Ecto neural progenitor cell (in vitro differentiated cells): ENCODE measurements at places on chromosomes 4 and X.
A peak's percentile ranks its signal among the peaks of the same experiment; 100 is the strongest.

DNA sequence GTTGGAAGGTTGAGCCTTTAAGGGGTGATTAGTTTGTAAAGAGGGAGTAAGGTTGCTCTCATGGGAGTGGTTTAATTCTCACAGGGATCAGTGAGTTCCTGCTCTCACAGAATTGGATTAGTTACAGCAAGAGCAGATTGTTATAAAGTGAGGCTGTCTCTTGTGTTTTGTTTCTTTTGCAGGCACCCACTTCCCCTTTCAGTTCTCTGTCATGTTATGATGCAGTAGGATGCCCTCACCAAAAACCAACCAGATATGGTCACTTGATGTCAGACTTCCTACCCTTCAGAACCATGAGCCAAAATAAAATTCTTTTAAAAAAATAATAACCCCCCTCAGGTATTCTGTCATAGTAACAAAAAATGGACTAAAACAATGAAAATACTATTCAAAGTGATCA is 19.9 kb upstream of the IGSF1 start:
- no peak for DNase-seq

DNA sequence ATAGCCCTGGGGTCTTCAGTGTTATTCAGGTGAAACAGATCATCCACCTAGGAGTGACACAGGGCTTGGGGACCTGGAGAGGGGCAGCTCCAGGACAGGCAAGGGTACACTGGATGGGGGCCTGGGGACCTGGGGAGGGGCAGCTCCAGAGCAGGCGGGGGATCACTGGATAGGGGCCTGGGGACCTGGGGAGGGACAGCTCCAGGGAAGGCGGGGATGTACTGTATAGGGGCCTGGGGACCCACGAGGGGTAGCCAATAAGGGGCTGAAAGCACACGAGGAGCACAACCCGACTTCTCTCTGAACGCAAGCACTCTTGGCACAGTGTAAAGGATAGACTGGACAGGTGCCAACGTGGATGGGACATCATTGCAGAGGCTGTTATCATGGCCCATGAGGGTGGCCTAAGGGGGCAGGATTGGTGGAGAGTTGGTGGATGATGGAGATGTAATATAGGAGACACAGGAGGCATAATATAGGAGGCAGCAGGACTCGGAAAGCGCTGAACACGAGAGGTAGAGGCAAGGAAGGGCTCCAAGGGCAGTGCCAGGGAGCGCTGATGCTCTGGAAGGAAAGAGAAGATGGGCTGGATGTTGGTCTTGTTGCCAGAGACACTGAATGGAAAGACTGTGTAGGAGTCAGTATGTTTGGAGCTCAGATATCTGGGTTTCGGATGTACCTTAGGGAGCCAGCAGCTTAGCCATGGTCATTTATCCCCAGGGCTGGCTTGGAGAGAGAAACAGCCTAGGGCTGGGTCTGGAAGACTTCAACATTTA is 37.9 kb upstream of the FGFBP2 start:
- DNase-seq = no peak

GRCh38 chr4:3791910-3792542 is 25.8 kb downstream of the ADRA2C start:
- peak; percentile 88 for DNase-seq

DNA sequence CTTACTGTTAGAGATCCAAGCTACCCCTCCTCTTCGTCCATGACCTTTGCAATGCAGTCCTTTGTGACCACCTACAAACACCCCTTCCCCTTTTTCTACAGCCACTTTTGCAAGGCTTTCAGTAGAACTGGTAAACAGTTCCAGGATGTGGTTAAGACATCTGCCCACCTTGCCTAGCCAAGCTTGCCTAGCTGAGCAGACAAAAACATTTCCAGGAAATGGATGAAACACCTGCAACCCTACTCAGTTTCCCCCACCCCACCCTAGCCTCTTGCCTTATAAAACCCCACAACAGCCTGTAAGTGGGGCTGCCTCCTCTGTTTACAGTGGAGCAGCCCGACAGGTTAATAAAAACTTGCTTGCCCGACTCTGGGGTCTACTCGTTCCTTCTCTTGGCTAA is 133.8 kb downstream of the ZC4H2 start:
- DNase-seq = no peak

DNA sequence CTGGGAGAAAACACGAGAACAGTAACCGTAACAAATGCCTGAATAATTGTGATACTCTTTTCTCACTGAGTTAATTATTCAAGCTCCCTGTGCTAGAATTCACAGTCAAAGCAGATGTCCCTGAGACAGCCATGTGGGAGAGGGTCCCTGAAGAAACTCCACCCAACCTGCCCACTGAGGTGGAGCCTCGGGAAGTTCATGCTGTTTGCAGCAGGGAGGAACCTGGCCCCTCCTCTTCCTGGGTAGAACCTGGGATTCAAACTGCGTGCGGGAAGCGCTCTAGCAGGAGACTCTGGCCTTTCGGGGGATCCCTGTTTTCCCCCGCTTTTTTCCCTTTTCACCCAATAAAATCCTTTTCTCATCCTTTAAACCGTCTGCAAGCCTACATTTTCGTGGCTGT is 20.2 kb upstream of the RHOH start:
- DNase-seq = no peak

- DNase-seq = peak; percentile 58
Observed at GRCh38 chr4:25986807-25987206, 72.8 kb downstream of the SMIM20 start.

GRCh38 chr4:37481547-37482122 is 204.5 kb downstream of the RELL1 start:
- no peak for DNase-seq

DNA sequence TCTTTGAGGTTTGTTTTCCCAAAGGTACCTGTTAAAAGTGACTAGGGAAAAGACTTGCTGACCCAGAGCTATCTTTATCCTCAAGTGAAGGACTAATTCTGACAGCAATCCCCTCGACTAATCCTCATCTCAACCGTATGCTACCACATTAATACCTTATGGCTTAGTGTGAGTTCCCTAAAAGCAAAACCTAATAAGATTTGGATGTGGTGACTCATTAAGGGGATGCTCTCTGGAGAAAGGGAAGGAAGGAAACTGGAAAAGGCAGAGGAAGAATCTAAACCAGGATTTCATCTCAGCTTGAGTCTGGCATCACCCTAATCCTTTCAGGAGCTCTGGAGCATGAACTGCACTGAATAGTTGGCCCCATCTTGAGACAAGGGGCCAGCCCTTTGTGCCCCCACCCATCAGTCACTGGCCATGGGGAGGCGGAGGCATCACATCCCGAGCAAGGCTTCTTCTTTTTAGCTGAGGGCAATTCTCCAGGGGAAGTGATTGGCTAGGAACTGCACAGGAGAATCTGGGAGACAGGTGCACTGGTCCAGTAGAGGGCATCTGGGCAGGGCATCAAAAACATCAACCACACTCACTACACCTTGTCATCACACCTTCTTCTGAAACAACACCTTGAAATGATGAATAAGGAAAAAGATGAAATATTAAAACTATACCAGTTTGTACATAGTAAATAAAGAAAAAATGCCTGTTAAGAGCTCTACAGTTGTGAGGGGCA is 6.9 kb upstream of the BBS7 start:
- DNase-seq = peak; percentile 60

DNA sequence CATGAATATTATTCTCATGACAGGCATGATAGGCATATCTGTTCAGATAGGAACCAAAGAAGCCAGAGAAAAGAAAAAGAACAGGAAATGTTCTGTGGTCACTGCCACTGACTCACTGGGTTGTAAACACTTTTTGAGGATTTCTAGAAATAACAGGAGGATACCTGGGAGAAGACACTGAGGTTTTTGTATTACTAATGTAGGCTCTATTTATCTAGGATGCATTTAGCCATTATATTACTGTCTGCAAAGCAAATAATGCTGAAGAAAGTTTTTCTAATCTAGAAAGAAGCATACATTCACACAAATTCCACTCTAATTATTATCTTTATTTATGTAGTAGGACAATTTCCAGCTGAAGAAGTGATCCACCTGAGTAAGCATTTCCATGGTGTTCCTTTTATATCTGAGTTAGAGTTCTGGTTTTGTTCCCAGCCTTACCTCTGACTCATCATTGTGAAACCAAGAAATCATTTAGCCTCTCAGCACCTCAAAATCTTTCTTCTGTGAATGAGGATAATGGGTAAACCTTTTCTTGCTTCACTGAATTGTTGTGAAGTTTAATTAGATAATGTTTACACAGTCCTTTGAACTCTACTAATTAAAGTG is 40.2 kb upstream of the EPGN start:
- DNase-seq = no peak

DNA sequence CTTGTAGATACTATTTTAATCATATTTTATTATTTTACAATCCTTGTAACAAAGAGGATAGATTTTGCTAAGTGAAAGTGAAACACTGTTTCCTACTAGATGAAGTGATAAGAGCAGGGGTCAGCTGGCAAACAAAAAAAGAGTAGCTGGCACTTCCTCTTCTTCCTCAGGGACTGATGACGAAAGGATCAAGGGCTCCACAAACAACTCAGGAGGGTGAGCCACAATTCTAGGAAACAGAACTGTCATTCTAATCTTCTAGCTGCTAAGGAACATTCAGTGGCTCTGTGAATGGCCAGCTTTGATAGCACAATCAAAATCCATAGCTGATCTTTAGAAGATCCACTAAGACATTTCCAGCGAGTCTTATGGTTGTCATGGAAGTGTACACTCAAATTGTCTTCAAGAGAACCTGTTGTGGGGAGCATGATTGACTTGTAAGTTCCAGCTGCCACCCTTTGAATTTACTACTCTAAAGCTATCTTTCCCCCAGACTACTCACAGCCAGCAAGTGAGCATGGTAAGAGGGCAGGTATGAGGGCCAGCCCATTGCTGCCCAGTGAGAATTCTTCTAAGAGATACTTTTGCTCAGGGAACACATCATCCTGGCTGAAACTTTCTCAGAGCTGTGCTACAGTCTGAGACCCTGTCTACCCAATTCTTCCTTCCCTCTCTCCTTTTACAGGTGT is 275.7 kb upstream of the RASGEF1B start:
- no peak for DNase-seq

DNA sequence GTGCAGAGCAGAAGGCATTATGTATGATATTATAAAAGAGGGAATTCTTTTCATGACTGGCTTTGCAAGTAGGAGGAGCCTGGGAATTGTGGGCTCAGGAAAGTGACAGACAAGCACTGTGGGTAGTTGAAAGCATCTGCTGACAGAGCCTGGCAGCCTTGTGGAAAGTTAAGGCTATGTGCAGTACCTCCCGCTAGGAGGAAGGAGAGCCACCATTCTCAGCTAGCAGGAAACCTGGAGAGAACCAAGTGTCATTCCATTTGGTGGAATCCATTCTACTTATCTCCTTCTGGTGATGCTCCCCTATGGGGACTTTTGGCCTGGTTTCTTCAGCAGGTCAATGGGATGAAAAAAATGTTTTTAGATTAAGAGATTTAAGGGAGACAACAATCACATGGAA is 81.8 kb downstream of the ASB9 start:
- no peak for DNase-seq

DNA sequence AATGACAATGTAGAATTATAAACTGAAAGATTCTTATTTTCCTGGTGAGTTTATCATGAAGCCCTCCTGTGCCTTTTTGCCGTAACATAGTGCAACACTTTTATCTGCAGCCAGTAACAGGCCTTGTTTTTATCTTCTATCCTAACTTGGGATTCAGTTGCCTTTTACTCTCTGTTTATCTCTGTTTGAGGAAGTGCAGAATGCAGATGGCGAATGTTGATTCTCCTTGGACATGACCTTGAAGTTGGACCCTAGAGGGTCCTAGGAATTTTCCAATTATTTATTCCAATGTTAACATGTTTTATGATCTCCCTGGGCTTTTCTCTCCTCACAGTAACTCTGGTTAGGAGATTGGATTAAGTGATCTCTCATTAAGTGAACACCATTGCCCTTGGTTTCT is 165.0 kb downstream of the FMR1NB start:
- DNase-seq = no peak

DNA sequence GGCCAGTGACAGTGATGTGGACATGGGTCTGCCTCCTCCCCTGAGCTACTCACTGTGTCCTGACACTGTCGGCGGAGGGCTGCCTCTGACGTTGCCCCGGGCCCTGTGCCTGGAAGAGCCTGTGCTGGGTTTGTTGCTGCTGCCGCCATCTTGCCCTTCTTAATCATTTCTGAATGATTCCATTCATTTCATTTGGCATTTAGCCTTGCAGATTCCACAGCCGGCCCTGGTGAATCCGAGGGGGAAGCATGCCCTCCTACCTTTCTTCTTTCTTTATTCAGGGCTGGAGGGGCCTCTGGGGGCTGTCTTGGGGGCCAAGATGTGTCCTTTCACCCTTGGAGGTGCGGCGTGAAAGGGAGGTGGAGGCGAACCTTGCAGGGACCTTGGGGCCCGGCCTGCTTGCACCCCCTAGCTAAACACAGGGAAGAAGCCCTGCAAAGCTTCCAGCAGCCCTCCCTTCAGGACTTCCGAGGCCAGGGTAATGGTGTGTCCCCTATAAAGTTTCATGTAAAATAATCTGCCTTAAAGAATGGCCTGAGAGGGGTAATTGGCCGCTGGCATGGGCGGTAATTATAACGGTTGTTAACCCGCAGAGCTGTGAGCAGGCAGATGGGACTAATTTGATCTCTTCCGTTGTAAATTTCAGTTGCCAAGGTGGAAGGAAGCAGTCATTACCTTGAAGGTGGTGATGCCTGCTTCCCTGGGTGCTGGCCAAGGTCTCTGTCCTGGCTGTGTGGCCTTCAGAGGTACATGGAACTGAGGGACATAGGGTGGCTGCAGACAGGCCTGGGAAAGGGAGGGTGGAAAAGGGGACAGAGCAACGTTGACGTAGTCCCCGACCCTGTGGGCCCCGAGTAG is 92.3 kb downstream of the PSAPL1 start:
- DNase-seq = no peak

- DNase-seq = no peak
Observed at GRCh38 chr4:184688447-184688846, 38.9 kb downstream of the PRIMPOL start.

DNA sequence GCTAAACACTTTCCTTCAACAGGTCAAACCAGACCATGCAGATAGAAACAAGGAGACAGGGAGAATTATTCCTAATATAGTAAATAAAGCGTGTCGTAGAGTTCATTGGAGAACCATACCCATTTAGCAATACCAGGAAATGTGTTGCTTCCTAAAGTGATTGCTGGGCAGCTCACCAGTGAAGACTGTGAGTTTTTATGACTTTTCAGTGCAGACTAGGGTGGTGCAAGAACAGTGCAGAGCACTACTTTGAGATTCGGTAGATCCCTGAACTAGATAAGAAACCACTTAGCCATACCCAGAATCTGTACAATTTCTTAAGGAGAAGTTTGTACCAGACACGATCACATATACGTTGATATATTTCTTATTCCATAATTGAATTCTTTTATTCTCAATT is 87.4 kb downstream of the EMCN start:
- no peak for DNase-seq

- no peak for DNase-seq
Observed at GRCh38 chr4:160928482-160928881, 1235.3 kb downstream of the FSTL5 start.

DNA sequence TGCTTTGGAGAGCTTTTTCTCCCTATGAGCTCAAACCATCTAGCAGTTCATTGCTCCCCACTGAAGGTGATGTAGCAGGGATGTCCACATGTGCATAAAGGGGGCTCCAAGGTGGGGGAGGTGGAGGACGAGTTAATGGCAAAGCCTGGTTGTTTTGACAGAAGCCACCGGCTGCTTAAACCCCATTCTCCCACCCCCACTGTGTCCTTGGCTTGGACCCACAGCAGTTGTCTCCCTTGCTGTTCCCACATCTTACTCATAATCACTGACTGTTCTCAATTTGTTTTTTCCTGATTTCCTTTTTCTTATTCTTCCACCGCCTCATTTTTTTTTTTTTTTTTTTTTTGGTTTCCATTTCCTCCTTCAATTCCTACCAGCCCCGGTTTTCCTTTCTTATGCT is 72.7 kb downstream of the GEMIN8 start:
- no peak for DNase-seq
